Neuronal stem cell (in vitro differentiated cells): ENCODE measurements at places on chromosomes 11 and 22.
A peak's percentile ranks its signal among the peaks of the same experiment; 100 is the strongest.

GRCh38 chr11:118522571-118523072 is 4.7 kb upstream of the TTC36 start:
- H3K4me3 ChIP-seq, result no peak overlapping the region
- H3K4me1 ChIP-seq, result no peaks in the 10 kb centered on the region
- H3K27ac ChIP-seq, result no peak overlapping the region
- no peaks in the 10 kb centered on the region for H3K27me3 ChIP-seq

- H3K4me3 ChIP-seq, result peak overlapping the region; percentile 9
- H3K27me3 ChIP-seq, result peaks cover 11% of the 10 kb centered on the region
- H3K27ac ChIP-seq, result no peak overlapping the region
- no peaks in the 10 kb centered on the region for H3K36me3 ChIP-seq
- H3K4me1 ChIP-seq, result peaks cover 4% of the 10 kb centered on the region
Observed at GRCh38 chr11:46237248-46238077, 40.0 kb upstream of the CREB3L1 start.

GRCh38 chr11:104704888-104705287 is 193.4 kb downstream of the CASP12 start:
- DNase-seq, result no peak
- no peaks in the 10 kb centered on the region for H3K36me3 ChIP-seq
- no peaks in the 10 kb centered on the region for H3K27me3 ChIP-seq

DNA sequence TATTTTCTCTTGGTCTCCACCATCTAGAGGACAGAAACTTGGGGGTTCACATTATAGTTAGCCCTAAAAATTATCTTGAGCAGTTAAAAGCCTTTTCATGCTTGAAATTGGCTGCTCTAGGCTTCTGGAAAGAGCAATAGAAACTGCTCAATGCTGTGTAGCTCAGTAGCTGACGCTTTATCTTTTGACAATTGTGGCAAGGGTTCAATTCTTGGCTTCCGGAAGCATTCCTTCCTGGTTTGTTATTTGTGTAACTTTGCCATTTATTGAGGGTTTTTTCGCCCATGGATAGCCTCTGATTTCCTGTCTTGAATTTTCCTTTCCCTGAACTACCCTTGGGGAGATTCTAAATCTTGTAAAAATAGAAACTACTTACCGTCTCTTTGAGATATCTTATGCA is 10.3 kb upstream of the OR56A1 start:
- H3K27me3 ChIP-seq, result no peaks in the 10 kb centered on the region
- H3K4me3 ChIP-seq, result no peak overlapping the region
- H3K27ac ChIP-seq, result no peak overlapping the region
- no peaks in the 10 kb centered on the region for H3K4me1 ChIP-seq
- DNase-seq, result no peak
- no peaks in the 10 kb centered on the region for H3K36me3 ChIP-seq

DNA sequence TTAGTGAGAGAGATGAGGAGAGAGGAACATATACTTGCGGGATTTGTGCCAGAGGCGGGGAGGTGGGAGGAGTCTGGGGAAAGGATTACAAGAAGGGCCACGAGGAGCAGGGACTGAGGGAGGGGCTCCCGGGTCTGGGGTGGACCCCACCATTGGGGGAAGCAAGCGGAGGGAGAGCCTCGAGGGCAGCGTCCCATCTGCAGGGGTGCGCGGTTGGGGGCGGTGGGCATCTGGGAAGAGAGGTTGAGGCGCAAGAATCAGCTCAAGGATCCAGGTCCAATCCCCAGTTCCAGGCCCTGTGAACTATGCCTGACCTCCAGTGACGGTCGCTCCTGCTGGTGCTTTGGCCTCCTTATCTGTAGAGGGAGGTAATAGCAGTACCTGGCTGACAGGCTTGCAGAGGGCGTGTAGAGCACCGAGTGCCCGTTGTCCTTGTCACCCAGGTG is 38.0 kb downstream of the ADAMTS15 start:
- H3K36me3 ChIP-seq, result no peaks in the 10 kb centered on the region
- no peak overlapping the region for H3K4me3 ChIP-seq
- H3K27me3 ChIP-seq, result no peaks in the 10 kb centered on the region
- no peak overlapping the region for H3K27ac ChIP-seq
- no peak for DNase-seq

DNA sequence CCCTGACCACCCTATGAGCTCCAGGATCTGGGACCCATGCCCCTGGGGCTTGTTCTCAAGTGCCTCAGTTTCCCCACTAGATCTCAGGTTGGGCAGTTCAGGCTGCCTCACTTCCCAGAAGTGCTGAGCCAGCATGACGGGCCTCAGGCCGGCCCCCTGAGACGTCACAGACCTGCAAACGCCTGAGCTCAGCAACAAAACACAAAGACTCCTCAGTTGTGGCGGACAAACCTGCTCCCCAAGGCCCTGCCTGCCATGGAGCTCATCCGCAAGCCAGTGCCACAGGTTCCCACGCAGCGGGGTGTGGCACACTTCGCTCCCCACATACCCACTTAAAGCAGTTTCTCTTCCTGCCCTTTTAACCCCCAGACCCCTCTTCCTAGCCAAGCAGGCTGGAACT is 45.2 kb downstream of the NECTIN1 start:
- peaks cover 2% of the 10 kb centered on the region for H3K36me3 ChIP-seq
- DNase-seq, result no peak
- no peak overlapping the region for H3K27ac ChIP-seq
- H3K27me3 ChIP-seq, result no peaks in the 10 kb centered on the region
- peaks cover 45% of the 10 kb centered on the region for H3K4me1 ChIP-seq

DNA sequence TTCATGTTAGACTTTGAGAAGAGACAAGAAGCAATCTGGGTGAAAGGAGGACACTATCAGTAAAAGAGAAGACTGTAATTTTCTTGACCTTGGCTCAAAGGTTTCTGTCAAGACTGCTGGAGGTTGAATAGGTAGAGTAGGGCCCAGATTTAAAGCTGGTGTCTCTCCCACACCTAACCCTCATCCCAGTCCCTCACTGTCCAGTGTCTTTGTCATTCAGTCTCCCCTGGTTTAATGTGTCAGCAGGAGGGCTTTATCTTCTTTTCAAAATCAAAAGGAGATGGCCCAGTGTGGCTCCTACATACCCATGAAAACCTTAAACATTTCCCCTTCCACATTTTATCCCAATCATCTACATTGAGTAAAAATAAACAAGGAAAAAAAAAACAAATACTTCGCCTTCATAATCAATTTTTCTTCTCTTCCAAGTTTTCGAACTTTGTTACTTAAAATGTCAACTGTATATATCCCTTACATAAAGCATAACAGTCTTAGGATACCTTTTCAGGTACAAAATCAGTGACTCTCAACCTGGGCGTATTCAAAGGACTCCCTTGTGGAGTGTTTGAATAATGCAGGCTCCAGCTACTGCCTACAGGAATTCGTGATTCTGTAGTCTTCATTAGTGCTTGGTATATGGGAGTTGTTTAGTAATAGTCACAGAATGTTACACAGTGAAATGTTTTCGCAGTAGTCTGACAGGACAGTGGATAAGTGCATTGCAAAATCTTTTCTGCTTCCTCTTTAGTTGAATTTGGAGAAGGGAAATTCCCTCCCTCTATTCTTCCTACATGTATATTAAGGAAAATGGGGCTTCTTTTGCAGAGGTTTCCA is 87.2 kb downstream of the FAT3 start:
- H3K27me3 ChIP-seq, result no peaks in the 10 kb centered on the region
- no peak overlapping the region for H3K4me3 ChIP-seq
- H3K27ac ChIP-seq, result peak overlapping the region; percentile 24
- no peak for DNase-seq
- no peaks in the 10 kb centered on the region for H3K36me3 ChIP-seq

DNA sequence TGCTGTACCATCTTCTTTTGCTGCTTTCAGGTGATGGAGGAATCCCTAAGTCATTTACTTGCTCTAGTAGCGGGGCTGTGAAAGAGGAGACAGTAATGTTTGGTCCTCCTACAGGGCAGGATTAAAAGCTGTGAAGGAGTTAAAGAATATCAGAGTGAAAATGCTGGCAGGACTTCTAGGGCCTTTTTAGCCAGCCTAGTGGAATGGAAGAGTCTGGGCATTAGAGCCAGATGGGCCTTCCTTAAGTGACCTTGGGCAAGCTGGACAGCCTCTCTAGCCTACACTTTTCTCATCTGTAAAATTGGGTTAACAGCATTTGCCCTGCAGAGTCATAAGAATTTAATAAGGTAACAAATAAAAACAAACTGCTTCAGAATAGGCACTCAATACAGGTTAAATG is 114.7 kb downstream of the RBFOX2 start:
- DNase-seq, result no peak
- H3K36me3 ChIP-seq, result no peaks in the 10 kb centered on the region
- H3K27ac ChIP-seq, result peak overlapping the region; percentile 41

- peaks cover 21% of the 10 kb centered on the region for H3K4me1 ChIP-seq
- no peak overlapping the region for H3K27ac ChIP-seq
- H3K27me3 ChIP-seq, result peaks cover 2% of the 10 kb centered on the region
- H3K4me3 ChIP-seq, result peak overlapping the region; percentile 91
Observed at GRCh38 chr11:79436919-79437277, 3.9 kb downstream of the TENM4 start.

GRCh38 chr11:65613091-65613928 is 711 bp downstream of the MAP3K11 start:
- peaks cover 21% of the 10 kb centered on the region for H3K4me1 ChIP-seq
- H3K4me3 ChIP-seq, result peak overlapping the region; percentile 98
- peaks cover 22% of the 10 kb centered on the region for H3K36me3 ChIP-seq
- H3K27ac ChIP-seq, result peak overlapping the region; percentile 84
- DNase-seq, result no peak

GRCh38 chr11:122354025-122354697 is 238.1 kb upstream of the BLID start:
- no peaks in the 10 kb centered on the region for H3K36me3 ChIP-seq
- H3K27ac ChIP-seq, result no peak overlapping the region
- no peaks in the 10 kb centered on the region for H3K4me1 ChIP-seq
- H3K4me3 ChIP-seq, result no peak overlapping the region

- no peak overlapping the region for H3K27ac ChIP-seq
- H3K4me1 ChIP-seq, result no peaks in the 10 kb centered on the region
- H3K27me3 ChIP-seq, result no peaks in the 10 kb centered on the region
- H3K4me3 ChIP-seq, result no peak overlapping the region
- DNase-seq, result no peak
Observed at GRCh38 chr11:101390539-101390938, 193.3 kb downstream of the TRPC6 start.

- H3K4me3 ChIP-seq, result no peak overlapping the region
- no peak for DNase-seq
- no peaks in the 10 kb centered on the region for H3K27me3 ChIP-seq
- no peak overlapping the region for H3K27ac ChIP-seq
- H3K4me1 ChIP-seq, result no peaks in the 10 kb centered on the region
Observed at GRCh38 chr11:3989276-3989920, 105.2 kb upstream of the RRM1 start.

DNA sequence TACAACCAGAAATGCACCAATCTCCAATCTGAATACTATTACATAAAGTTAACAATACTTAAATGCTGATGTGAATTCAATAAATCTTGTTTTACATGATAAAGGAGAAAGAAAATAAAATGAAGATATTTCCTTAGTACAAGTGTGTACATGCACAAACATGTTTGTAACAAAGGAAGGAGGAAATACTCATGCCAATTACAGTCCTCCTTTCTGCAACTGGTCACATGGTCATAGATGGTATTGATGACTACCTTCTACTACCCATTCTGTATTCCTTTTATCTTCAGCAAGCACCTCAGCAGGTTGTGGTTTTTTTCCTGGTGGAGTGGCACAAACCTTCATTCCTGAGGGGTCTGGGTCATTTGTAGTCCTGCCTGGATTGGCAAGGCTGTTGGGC is 214.2 kb upstream of the GUCY1A2 start:
- no peak for DNase-seq
- H3K36me3 ChIP-seq, result no peaks in the 10 kb centered on the region
- H3K27ac ChIP-seq, result no peak overlapping the region
- H3K4me1 ChIP-seq, result no peaks in the 10 kb centered on the region
- H3K27me3 ChIP-seq, result no peaks in the 10 kb centered on the region
- no peak overlapping the region for H3K4me3 ChIP-seq

DNA sequence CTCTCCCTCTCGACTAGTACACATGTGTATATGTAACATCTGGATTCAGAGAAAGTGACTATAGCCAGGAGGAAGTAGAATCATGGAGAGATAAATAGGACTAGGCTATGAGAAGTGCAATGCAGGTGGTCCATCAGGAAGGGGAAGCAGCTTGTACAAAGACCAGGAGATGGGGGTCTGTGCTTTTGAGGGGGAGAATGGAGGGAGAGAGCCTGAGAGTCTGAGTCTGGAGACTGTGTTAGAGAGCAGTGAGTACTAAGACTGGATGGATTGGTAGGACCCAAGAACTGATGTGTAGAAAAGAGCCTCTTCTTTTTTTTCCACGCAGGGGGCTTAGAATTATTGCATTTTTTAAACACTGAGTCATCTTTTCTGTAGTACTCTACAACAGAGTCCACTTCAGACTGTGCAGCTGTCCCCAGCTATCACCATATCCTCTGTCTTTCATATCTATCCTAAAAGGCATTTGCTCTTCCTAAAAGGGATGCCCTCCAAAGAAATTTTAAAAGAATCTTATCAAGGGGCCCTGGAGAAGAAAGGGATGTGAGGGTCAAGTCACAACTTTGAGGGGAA is 80.4 kb downstream of the BDNF start:
- H3K4me1 ChIP-seq, result peaks cover 3% of the 10 kb centered on the region
- H3K4me3 ChIP-seq, result no peak overlapping the region
- H3K27ac ChIP-seq, result no peak overlapping the region
- H3K36me3 ChIP-seq, result no peaks in the 10 kb centered on the region
- DNase-seq, result no peak

DNA sequence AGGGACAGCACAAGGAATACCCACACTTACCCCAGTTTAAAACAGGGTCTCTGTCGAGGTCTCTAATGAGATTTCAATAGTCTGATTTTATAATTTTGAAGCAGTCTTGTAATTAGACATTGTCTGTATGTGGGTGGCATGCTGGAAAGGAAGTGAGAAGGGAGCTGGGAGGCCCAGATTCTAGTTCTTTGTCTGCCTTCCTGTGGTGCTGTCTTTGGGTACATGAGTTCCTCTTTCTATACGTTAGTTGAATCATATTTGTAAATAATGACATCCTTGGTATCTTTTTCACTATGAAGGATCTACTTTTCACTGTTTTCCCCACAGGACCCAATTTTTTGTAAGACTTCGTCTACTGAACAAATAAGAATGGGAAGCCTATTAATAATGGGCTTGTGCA is 42.0 kb upstream of the TENM4 start:
- H3K36me3 ChIP-seq, result no peaks in the 10 kb centered on the region
- no peaks in the 10 kb centered on the region for H3K27me3 ChIP-seq
- no peak overlapping the region for H3K4me3 ChIP-seq
- no peaks in the 10 kb centered on the region for H3K4me1 ChIP-seq
- no peak overlapping the region for H3K27ac ChIP-seq

- no peak overlapping the region for H3K27ac ChIP-seq
- DNase-seq, result no peak
- no peaks in the 10 kb centered on the region for H3K4me1 ChIP-seq
- peaks cover 73% of the 10 kb centered on the region for H3K27me3 ChIP-seq
- H3K36me3 ChIP-seq, result no peaks in the 10 kb centered on the region
- H3K4me3 ChIP-seq, result no peak overlapping the region
Observed at GRCh38 chr11:61602775-61603569, 22.1 kb upstream of the SYT7 start.

- no peaks in the 10 kb centered on the region for H3K36me3 ChIP-seq
- DNase-seq, result no peak
- H3K27ac ChIP-seq, result no peak overlapping the region
- H3K27me3 ChIP-seq, result no peaks in the 10 kb centered on the region
- H3K4me1 ChIP-seq, result no peaks in the 10 kb centered on the region
- H3K4me3 ChIP-seq, result no peak overlapping the region
Observed at GRCh38 chr11:109247071-109247470, 174.9 kb upstream of the C11orf87 start.

- H3K27ac ChIP-seq, result no peak overlapping the region
- DNase-seq, result no peak
- no peak overlapping the region for H3K4me3 ChIP-seq
- no peaks in the 10 kb centered on the region for H3K36me3 ChIP-seq
- H3K4me1 ChIP-seq, result no peaks in the 10 kb centered on the region
Observed at GRCh38 chr11:134004496-134005172, 47.9 kb upstream of the IGSF9B start.
